ENCODE measurements at places on chromosomes 1 and 21. TPM values are rescaled to one million over a fixed set of nuclear protein-coding genes. Genes with fewer than 3 reads are reported as not detected.
A peak's percentile ranks its signal among the peaks of the same experiment; 100 is the strongest.

- no peak for DNase-seq
Observed at GRCh38 chr1:194056169-194056568, 869.8 kb upstream of the B3GALT2 start.

- peak; percentile 4 for DNase-seq
Observed at GRCh38 chr1:24074817-24075589, 36.9 kb downstream of the MYOM3 start.

- peak; percentile 20 for DNase-seq
Observed at GRCh38 chr1:165772739-165773138, 4.1 kb upstream of the TMCO1 start.

DNA sequence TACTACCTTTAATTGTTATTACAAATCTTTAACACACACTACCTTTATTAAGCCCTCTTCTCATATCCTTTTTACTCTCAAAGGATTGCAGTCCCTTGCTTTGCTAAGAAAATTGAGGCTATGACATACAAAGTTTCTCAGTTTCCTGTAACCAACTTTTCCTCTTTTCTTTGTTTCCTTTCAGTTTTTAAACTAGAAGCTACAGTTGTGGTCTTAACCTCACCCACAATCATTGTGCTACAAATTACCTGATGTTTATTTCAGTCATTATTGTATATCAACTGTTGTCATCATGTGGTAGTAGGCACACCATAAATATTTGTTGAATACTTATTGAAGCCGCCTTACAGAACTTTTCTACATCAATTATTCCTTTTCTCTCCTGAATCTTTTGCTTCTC lies 51.8 kb downstream of the SLAMF6 start:
- no peak for DNase-seq

DNA sequence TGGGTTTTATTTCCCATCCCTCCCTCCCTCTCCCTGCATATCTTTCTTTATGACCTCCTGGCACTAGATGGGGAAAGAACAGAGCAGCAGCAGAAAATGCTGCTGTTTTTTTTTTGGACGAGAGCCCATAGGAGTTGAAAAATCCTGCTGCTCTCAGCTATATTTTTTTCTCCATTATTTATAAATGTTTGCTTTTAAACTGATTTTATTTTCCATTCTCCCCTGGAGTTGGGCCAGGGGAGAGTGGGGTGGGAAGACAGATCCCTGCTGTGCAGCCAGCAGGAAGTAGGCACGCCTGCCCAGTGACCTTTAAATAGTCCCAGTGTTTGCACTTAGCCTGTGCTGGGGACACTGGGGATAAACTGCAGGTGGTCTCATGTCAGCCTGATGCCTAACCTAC lies 17.4 kb downstream of the SFT2D2 start:
- no peak for DNase-seq

DNA sequence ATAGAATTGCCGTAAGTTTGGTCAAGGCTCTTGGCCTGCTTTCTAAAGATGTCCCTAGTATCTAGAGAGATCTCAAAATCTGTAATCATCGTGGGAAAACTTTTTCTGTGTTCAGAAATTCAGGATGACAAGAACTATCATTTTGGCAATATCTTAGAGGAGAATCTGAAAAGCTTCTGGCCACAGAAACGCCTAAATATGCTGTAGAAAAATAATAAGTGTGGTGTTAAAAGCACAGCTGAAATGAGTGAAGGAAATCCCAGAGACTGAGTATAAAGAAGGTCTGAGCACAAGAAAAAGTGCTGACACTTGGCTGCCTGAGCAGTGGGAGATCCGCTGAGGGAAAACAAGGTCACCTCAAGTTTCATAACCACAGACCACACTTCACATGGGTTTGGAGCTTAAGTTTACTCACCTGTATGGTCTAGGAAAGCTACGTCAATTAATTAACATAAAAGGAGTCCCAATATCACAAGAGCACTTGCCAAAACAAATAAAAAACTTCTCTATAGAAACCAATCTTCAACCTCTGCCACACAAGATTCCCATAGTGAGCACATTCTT lies 235.2 kb upstream of the IRF2BP2 start:
- DNase-seq = no peak

DNA sequence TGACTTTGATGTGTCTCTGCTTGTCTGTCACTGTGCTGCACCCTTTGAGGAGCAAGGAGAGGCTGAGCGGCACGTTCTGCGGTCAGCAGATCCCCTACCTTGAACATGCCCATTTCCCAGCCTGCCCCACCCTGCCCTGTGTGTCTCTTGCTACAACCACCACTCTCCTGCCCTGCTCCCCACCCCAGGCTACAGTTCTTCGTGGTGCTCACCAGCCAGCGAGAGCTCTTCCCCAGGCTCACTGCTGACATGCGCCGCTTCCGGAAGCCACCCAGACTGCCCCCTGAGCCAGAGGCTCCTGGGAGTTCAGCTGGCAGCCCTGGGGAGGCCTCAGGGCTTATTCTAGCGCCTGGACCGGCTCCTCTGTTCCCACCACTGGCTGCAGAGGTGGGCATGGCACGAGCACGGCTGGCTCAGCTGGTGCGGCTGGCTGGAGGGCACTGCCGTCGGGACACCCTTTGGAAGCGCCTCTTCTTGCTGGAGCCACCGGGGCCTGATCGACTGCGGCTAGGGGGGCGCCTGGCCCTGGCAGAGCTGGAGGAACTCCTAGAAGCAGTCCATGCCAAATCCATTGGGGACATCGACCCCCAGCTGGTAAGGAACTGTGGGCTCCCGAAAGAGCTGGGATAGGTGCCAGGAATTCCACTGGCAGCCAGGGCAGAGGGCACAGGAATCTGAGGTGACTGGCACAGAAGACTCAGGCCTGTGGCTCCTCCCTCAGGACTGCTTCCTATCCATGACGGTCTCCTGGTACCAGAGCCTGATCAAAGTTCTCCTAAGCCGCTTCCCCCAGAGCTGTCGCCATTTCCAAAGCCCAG lies 5.6 kb downstream of the HYI start:
- no peak for DNase-seq

DNA sequence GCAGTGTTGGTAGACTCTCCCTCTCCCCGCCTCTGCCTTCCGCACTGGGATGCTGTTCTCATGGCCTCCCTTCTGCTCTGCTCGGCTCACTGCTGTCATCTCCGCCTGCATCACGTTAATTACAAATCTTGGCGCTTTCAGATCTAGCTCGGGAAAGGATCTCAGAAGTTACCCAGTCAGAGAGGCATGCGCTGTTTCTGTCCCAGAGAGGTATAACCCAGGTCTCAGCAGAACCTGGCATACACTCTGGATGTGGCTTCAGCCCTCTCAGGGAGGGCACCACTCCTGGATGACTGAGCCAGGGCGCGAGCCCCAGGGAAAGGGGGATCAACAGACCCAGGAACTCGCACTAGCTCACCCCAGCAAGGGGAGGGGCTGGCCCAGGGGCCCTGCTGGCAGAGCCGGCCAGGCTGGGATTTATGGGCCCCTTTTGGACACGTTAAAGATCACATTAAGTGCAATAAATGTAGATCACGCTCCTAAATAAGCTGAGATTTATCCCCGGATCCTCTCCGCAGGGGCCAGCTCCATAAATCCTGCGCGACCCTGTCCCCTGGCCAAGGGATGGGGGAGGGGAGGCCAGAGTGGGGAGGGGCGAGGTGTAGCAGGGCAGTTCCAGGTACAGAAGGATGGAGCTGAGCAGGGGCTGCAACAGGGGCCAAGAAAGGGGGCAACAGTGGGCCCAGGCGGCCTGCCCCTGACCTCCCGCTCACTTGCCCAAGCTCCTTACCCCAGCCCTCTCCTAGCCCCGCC lies 101.3 kb upstream of the ZBTB40 start:
- DNase-seq = no peak

Gene SPRR3
- not detected for total RNA-seq

GRCh38 chr1:94898491-94899385 lies 28.2 kb downstream of the CNN3 start:
- no peak for DNase-seq

Measured in Caki2 (cell line).